ENCODE measurements at places on chromosomes 3 and 15.

DNA sequence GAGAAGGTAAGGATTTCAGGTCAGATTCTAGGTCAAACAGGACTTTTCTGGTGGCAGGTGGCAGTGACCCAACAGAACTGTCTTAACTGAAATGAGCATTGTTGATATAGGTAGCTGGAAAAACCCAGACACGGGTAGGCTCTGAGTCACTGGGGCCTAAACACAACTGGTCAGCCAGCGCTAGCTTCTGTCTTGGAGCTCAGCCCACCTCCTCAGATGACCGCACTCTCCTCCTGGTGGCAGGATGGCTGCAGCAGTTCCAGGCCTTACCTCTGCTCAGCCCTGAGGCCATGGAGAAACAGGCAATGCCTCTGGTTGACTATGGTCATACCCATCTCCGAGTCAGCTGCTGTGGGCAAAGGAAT is 61.1 kb upstream of the GATA2 start:
- DNase-seq, result no peak

DNA sequence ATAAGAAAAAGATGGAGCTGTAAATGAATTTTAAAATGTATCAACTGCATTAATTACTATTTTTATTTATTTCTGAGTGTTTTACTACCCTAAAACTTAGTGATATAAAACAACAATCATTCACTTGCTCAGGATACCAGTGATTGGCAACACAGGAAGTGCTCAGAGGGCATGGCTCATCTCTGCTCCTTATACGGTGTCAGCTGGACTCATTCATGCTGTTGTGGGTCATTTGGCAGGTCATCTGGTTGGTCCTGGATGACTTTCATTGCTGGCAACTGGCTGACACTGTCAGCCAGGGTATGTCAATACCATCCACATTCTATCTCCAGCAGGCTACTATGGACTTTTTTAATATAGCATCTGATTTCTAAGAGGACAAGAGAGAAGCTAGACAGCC is 689.6 kb upstream of the NECTIN3 start:
- DNase-seq, result no peak

- DNase-seq, result no peak
Observed at GRCh38 chr3:66385066-66385465, 115.8 kb downstream of the LRIG1 start.

- no peak for DNase-seq
Observed at GRCh38 chr3:50493086-50493485, 10.3 kb downstream of the CACNA2D2 start.

GRCh38 chr15:79519628-79520027 is 87.5 kb downstream of the MINAR1 start:
- DNase-seq, result no peak

DNA sequence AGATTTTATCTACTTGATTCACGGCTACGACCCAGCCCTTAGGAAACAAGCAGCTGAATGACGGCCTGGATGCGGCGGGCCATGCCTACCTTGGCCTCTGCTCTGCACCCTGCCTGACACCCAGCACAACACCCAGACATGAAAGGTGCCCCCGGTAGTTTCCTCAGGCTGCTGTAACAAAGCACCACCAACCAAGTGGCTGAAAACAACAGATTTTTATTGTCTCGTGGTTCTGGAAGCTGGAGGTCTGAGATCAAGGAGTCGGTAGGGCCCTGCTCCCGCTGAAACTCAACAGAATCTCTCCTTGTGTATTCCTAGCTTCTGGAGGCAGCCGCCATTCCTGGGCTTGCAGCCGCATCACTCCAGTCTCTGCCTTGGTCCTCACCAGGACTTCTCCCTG is 111.7 kb downstream of the ADCY5 start:
- no peak for DNase-seq

DNA sequence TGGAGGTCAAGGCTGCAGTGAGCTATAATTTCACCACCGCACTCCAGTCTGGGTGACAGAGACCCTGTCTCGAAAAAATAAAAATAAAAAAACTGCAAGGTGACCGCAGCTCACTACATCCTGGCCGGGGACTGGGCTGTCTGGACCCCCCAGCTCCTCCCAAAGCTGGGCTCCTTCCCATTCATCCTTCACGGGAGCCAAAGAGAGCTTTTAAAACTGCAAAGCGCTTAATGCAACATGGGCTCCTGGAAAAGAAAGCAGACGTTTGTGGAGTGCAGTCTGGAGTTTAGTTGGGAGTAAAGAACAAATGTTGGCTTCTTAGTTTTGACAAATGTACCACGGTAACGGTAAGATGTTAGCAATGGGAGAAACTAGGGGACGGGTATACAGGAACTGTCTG is 12.1 kb downstream of the PLXND1 start:
- no peak for DNase-seq

DNA sequence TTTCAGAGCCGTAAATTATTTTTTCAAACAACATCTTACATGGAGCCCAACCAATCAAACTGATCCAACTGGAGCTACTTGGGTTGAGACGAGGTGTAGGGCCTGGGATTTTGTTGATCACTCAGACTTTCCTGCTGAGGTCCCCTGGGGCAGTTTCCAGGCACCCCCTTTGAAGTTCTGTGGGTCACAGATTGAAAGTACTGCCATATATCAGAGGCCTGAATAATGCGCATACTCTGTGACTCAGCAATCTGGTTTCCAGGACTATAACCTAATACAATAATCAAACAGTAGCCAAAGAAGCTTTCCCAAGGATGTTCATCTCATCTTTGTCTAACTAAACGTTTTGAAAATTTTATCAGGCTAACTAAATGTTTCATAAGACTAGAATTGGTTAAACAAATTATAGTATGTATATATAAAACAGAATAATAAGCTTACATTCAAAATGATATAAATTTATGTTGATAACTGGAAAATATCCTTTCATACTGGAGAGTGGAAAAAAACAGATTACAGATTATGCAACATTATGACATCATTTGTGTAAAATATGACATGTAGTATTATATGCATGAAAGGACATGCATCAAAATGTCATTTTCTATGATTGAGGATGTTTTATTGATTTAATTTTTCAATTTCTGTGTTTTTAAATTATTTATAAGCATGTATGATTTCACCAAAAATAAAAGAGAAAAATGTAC is 617.1 kb downstream of the NTRK3 start:
- no peak for DNase-seq

DNA sequence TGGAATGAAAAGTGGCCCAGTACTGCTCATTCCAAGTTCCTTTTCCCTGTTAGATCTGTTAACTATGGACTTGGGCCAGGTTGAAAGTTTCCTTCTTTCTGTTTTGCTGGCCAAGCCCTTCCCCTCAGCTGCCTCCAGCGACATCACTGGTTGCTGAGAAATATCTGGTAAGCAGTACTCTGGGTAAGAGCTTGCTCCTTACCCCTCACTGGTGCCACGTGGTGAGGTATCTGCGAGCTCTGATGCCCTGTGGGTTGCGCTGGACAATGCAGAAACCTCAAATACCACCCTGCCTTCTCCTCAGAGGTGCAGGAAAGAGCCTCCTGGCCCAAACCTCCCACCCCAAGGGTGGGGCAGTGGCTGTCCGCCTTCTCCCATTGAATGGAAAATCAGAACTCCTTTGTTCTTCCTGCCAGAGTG is 42.9 kb upstream of the APH1B start:
- DNase-seq, result no peak

DNA sequence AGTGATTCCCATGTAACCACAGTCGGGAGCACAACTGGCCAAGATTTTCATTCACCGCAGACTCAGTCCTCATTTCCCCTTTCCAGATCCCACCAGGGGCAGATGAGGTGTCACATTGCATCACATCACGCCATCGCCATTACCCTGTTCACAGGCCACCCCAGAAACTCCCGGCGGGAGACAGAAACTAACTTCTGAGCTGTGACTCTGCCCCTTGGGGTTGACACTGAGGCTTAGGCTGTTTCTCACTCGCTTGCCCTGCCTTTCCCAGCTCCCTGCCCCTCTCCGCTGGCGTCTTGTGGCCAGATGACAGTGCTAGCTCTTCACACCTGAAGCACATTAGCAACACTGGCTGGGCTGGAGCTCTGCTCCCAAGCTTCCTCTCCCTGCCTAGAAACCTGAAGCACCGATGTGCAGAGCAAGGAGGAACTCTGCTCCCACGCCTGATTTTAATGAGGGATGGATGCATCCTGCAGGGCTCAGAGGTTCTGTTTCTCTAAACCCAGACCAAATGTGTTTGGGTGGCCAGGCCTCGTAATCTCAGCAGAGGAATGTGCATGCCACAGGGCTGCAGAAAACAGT is 88.8 kb upstream of the CTDSPL start:
- no peak for DNase-seq

GRCh38 chr3:170608475-170608874 is 22.6 kb upstream of the SLC7A14 start:
- no peak for DNase-seq

GRCh38 chr3:127694467-127695215 is 21.9 kb downstream of the ABTB1 start:
- DNase-seq, result no peak

DNA sequence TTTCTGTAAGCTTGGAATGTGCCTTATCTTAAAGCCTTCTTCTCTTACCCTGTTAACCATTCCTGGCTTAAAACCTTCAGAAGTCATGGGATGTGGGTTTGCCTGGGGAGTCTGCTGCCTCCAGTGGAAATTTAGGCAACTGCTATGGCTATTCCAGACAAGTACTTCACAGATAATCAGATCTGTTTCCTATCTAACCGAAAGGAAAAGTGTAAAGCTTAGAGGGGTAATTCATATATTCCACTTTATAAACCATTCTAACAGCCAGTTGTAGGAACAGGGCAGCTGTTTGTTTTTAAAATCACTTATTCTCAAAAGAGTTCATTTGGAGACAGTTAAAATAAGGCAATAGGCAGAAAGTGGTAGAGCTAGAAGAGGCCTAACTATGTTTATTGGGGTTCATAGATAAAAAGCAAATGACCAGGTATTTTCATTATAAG is 219.9 kb downstream of the TCF12 start:
- DNase-seq, result no peak

DNA sequence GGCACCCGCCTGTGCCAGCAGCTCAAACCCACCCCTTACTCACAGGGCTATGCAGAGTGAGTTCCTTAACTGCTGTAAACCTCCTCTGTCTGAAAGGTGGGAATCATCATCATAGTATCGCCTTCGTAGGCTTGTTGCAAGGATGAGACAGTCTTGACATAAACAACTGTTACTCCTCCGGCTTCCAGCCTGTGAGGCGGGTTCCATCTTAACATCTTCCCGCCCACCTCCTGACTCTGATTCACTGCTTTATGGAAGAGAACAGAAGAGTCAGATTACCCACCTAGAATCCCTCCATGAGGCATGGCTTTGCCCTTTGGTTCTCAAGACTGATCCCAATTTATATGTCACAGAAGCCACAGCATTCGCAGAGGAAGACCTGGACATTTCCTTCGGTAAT is 21.9 kb downstream of the POLR2M start:
- DNase-seq, result no peak

- DNase-seq, result no peak
Observed at GRCh38 chr3:158050461-158050860, 55.8 kb downstream of the SHOX2 start.

DNA sequence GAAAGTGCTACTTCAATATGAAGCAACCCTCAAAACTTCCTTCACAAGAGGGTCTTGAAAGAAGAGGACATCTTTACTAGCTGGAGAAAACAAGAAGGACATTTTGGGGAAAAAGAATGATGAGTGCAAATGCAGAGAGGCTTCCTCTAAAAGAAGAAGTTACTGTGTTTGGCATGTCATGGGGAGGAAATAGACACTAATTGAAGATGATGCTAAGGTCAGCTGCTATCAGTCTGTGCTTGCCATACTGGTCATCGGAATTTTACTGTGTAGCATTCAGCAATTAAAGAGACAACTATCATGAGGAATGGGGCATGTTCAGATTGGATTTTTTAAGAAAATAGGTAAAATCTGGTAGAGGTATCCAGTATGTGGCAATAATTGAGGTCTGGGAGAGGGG is 60.0 kb downstream of the THRB start:
- DNase-seq, result no peak

GRCh38 chr3:171116824-171117395 is 90.4 kb upstream of the SLC2A2 start:
- DNase-seq, result no peak

DNA sequence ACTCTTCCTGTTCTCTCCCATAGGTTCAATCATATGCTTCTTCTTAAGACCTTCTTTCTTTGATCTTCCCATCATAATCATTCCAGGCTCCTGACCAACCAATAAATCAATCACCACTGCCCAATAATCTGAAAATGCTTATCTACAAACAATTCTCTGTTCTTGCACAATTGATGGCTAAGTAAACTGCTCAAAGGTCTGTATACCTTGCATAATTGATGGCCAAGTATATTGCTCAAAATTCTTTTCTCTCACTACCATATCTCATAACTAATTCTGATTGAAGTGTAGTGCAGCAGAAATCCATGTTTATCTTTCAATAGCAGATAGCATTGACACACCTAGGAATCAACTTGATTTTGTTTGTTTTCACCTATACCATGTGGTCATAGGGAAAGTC is 83.4 kb upstream of the EPHA6 start:
- DNase-seq, result no peak

- no peak for DNase-seq
Observed at GRCh38 chr3:128073185-128073725, 21.0 kb downstream of the SEC61A1 start.

GRCh38 chr3:164375538-164375937 is 702.8 kb downstream of the SI start:
- no peak for DNase-seq

DNA sequence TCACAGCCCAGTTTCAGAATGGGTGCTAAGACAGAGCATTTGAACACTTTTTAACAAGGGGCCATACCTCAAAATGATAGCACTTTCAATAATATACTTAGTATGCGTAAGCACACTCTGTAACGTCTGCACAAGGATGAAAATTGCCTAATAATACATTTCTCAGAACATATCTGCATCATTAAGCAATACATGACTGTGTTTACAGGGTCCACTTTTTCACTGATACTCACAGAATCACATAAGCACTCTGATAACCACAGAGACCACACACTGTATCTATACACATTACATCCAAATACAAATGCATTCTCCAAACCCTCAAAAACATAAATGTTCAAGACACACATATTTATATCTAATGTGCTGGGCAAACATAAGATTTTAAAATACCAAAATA is 79.8 kb downstream of the NR1I2 start:
- DNase-seq, result no peak

DNA sequence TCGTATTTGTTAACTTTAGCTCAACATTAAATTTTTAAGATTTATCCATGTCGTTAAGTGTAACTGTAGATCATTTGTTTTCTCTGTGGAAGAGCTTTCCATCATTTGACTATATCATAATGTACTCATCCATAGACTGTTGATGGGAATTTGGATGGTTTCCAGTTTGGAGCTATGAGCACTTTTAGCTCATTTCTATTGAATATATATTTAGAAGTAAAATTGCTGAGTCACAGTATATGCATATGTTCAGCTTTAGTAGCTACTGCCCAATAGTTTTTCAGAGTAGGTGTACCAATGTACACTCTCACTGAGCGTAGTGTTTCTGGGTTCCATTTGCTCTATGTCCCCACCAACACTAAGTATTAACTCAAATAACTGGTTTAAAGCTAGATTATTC is 263.0 kb downstream of the ULK4 start:
- DNase-seq, result no peak

DNA sequence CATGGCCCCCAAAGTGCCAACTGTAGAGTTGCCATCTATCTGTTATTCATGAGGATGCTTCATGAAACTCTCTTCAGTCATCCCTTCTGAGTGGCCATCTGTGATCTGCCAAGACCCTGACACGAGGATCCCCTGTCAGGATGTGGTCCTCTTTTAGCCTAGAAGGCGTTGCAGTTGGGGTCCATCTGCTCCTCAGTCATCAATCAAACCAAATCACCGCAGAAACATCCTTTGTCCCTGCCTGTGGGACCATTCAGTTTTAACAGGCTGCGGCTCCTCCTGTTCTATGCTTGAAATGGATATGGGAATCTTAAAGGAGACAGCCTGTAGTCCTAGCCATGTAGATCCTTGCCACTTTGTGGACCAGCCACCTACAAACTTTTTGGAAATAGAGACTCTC is 5.9 kb upstream of the RPS27L start:
- no peak for DNase-seq

Measured in GM12878 (cell line).